ENCODE measurements at places on chromosomes 16 and 17.

DNA sequence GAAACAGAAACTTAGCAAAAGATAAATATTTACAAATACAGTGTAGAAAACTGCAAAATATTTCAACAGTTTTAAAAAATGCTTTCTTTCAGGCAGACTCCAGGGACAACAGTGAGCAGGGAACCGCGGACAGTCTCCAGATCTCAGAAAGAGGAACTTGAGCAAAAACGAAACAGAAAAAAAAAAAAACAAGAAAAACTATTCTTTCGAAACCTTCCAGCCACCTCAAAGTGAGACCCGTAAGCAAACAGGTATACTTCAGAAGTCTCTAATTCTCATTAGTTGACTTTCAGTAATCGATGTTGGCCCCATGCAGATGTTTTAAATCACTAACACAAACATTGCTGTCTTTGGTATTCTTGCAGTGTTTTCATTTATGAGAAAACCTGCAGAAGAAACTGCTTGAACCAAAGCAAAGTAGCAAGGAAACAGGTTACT lies 15.7 kb upstream of the CCL1 start:
- DNase-seq: no peak

DNA sequence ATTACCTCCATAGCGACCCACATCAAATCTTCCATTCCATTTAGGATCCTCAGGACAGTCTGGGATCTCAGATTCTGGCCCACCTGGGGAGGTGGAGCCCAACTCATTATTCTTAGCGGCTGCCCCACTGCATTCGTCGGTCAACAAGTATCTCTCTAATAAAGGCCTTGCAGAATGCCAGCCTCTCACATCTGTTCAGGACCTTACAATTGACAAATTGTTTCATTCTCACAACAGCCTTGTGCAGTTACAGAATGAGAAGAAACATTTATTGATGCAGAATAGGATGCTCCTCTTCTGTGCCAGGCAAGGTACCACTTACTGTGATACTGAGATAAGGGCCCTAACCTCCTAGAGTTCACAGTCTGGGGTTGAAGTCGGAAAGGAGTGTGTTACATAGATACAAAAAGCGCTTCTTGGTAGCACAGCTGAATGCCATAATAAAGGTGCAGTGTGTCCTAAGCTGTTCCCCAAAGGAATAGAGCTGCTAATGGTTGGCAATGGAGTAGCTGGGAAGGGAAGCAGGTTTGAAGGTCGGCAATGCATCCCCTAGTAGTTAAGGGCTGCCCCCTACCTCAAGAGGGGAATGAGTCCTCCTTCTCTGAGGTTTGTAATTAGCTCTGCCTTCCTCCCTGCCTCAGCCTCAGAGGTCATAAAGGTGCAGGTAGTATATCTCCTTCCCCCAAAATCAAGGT lies 2.3 kb upstream of the MPP2 start:
- DNase-seq: no peak

GRCh38 chr17:5715478-5715877 lies 131.2 kb upstream of the NLRP1 start:
- no peak for DNase-seq

DNA sequence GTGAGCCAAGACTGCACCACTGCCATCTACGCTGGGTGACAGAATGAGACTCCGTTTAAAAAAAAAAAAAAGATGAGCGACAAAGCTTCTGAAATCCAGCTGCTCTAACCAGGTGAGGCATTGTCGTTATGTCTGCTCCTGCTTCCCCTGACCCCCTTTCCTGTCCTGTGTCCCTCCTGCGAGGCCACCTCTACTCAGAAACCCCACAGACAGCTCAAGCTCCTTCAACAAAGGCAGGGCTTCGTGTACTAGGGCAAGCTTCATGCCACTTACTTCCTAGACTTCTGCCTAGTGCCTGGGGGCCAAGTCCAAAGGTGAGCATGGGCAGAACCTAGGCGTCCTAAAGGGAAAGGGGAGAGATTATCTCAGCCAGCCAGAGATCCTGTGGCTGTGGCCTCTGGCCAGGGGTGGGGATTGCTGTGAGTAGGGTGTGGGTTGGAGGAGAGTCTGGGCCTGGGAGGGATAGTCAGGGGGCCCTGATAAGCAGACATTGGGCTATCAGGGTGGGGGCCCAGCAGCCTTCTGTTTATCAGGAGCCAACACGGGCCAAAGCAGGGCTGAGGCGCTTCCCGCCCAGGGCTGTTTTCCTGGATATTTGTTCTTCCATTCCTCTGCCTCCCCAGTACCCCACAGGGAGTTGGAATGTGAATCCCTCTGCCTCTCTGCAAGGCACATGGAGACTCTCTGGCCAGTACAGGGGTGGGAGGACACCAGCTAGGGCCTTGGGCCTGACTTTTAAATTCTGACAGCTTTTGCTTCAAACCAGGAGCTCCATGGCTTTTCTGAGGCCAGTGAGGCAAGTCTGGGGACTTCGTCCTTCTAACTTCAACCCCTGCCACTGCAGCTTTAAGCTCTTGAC lies 10.4 kb downstream of the ERAL1 start:
- no peak for DNase-seq

- peak; percentile 55 for DNase-seq
These were observed 22.9 kb downstream of the CDIP1 start for GRCh38 chr16:4515611-4516233.

DNA sequence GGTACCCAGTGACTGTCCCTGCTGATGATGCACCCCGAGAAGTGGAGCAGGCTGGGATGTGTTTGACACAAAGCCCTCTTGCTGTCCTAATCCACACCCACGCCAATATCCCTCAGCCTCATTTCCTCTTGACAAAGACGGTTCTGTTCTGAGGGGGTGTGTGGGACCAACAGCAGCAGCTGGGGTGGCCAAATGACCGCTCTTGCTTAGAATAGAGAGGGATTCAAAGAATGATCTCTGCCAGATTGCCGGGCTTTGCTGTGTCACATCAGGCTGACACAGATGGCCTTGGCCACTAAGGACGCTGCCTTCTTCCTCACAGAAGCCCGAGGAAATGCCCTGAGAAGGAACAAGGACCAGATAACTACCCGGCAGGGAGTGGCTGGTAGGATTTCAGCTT lies 250.7 kb downstream of the NTN1 start:
- peak; percentile 42 for DNase-seq

All from SK-MEL-5 (cell line).